ENCODE measurements at places on chromosomes 7 and 10. TPM values are rescaled to one million over a fixed set of nuclear protein-coding genes. Genes with fewer than 3 reads are reported as not detected.

DNA sequence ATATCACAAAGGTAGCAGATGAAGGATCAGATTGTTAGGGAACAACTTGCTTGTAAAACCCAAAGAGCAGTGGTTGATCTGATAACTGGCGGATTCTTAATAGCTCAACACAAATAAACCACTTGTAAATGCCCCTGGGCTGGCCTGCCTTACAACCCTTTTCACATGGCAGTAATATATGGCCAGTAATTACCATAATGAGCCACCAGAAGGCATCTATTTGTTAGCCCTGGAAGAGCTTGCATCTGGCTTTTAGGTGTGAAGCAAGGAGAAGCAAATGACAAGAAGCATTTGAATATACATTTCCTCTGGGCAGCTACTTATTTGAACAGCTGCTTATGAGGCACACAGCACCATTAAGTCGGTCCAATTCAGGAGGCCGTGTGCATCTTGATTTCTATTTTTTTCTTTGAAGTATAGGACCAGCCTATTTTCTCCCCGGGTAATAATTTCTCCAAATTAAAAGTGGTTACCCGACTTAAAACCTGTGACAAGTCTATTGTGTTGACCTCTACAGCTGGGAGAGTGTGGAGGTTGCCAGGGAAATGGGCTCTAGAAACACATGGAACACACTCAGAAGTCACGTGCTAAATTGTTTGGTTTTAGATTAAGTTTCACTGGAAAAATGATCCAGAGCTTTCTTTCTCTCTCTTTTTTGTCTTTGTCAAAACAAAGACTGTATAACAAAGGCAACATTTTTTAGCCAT lies 113.4 kb downstream of the SEM1 start:
- no peak for ATAC-seq

DNA sequence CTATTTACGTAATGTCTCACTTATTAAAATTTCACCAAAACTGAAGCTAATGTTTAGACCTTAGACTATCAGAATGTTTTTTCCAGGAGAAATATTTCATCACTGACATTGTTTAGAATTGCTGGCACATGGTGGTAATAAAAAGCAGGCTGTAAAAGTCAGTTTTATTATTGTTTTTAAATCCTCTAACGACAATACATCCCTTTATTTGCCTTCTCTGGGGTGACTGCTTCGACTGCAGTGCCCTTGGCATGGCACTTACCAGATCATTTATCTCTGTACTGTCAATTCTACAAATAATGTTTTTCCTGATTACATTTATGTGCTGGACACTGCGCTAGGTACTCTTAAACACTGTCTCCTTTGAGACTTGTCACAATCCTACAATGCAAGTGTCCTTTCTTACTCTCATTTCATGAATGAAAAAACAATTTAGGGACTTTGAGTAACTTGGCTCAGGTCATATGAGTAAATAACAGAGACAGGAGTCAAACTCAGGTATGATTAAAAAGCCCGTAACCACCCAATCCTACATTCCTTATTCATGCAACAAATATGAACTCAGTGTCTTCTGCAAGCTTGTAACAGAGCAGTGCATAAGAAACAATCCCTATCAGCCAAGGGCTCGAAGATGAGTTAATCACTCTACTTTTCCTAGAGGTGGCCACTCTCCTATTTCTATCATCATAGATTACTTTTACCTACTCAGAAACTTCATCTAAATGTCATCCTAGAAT lies 5.6 kb upstream of the ING3 start:
- no peak for ATAC-seq

DNA sequence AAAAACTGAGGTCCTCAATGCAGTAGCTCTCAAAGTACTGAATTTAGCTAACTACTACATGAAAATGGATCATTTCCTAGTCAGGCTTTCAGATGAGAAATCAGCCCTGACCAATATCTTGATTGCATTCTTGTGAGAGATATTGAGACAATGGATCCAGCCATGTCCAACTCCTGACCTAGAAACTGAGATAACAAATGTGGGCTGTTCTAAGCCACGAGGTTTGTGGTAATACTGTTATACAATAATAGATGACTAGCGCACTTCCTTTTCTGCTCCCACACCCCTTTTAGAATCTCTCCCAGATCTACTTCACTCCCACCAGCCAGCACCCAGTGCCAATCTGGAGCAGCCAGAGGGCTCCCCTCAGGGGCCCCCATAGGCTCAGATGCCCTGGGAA lies 209.3 kb upstream of the KMT2E start:
- ATAC-seq = no peak

GHRHR gene
- not detected for total RNA-seq

MYO1G gene
- 1.1 TPM for total RNA-seq

OR2A12 gene
- total RNA-seq = not detected

ASAH2 gene
- total RNA-seq = 3.1 TPM

OR2A7 gene
- 5.7 TPM for total RNA-seq

RNLS gene
- 10.0 TPM for total RNA-seq

CPEB3 gene
- 5.1 TPM for total RNA-seq
